ENCODE measurements at places on chromosomes 5 and 9.

DNA sequence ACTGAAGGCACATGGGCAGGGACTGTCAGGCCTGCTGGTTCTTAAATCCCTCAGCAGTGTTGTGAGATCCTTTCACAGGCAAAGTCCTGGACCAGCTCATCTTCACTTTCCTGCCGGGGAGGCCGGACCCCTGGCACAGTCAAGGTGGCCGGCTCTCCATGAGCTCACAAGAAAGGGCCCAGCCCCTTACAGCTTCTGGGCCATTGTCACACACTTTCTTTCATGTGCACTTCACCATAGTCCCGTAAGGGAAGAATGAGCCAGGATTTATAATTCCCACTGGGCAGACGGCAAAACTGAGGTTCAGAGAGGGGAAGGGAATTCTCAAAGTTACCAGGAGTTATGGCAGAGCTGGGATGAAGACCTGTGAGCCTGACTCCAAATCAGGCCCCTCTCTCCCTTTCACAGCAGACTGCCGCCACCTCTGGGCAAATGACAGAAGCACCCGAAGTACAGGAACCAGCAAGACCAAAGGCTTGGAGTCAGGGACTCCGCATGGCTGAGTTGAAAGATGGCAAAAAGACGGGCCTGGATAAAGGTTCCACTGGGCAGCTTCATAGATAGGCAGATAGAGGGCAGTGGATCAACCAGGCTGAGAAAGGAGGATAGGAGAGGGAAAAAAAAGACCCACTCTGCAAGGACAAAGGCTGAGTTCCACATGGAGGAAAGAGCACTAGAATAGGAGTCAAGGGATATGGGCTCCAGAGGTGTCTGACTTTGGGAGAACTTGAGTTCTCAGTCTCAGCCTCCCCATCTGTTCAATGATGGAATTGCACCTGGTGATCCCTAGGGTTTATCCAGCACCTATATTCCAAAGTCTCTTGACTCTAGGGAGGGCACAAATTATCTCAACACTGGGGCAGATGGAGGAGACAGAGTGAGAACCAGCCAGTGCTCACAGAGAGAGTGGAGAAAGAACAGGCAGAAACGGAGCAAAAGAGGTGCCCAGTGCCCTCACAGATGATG lies 128.7 kb downstream of the PAX5 start:
- no peak for DNase-seq

DNA sequence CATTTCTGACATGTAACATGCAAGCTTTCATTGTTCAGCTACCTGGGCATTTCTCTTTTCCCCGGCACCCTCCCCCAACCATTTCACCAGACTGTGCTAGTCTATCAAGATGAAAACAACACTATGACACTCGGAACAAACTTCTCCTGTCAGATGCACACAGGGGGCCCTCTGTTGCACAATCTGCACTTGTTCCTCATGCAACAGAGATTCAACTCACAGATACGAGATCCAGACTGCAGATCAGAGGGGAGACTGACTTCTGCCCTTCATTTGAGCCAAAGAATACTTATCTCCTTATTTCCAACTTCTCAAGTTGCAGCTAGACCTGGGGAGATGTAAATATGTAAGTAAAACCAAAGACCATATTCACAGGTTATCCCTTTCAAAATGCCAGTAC lies 15.7 kb upstream of the FST start:
- no peak for DNase-seq

- DNase-seq = no peak
Observed at GRCh38 chr9:69136779-69137178, 37.3 kb upstream of the TJP2 start.

DNA sequence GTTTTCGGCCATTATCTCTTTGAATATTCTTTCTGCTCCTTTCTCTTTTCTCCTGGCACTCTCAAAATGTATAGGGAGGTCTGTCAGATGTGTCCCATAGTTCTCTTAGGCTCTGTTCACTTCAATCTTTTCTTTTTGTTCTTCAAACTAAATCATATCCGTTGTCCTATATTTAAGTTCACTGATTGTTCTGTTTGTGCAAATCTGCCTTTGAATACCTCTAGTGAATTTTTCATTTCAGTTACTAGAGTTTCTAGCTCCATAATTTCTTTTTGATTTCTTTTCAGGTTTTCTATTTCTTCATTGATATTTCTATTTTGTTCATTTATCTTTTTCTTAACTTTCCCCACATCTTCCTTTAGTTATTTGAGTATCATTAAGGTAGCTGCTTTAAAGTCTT lies 65.4 kb downstream of the CERT1 start:
- no peak for DNase-seq

DNA sequence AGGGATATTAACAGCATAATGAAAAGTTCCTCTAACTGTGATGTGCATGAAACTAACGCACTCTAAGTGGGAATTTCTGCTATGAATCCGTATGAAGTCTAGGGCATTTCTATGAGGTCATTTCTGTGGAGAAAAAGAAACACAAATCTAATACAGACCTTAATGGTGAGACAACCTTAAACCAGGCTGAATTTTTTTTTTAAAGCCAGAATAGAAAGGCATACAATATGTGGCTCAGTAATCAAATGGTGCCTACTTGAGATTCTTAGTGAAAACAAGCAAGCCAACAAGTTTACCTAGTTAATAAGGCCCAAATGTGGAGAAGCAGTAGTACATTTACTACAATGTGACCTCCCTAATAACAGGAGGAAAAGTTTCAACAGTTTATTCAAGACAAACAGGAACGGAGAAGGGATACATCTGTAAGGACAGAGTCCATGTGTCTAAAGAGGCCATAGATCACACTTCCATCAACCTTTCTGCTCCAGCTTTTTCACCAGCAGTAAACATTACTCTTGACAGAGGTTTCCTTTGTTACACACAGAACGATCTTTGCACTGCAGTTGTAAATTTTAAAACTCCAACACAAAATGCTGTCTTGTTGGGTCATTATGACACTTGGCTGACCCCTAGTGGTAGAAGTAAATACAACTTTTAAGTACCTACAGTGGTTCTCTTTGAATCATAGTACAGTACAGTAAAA lies 26.2 kb downstream of the CARNMT1 start:
- DNase-seq = peak; percentile 44

- no peak for DNase-seq
Observed at GRCh38 chr5:154364771-154365170, 81.0 kb upstream of the SAP30L start.

DNA sequence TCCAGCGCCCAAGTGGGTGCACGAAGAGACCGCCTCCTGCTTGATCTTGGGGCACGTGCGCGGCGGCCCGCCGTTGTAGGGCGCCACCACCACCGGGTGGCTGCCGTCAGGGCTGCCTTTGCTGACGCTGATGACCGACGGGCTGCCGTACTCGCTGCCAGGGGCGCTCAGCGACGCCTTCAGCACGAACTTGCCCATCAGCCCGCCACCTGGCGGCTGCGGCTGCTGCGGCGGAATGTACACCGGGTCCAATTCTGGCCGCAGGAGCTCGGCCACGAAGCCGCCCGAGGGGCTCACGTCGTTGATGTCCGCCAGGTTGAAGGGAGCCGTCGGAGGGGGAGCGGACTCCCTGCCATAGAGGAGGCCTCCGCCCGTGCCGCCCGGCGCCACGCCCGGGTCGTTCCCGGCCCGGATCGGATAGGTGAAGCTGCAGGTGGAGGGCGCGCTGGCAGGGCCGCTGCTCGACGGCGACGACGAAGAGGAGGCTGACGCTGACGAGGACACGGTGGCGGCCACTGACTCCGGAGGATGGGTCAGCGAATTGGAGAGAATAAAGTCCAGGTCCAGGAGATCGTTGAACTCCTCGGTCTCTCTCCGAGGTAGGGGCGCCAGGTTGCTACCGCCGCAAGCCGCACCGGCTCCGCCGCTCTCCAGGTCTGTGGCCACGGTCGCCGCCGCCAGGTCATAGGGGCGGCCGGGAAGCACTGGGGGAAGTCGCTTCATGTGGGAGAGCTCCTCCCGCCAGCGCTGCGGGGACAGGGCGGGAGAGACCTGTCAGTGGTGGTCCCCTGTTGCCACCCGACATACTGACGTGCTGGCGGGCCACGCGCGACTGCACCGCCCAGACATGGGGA lies 1.8 kb downstream of the KLF4 start:
- no peak for DNase-seq

DNA sequence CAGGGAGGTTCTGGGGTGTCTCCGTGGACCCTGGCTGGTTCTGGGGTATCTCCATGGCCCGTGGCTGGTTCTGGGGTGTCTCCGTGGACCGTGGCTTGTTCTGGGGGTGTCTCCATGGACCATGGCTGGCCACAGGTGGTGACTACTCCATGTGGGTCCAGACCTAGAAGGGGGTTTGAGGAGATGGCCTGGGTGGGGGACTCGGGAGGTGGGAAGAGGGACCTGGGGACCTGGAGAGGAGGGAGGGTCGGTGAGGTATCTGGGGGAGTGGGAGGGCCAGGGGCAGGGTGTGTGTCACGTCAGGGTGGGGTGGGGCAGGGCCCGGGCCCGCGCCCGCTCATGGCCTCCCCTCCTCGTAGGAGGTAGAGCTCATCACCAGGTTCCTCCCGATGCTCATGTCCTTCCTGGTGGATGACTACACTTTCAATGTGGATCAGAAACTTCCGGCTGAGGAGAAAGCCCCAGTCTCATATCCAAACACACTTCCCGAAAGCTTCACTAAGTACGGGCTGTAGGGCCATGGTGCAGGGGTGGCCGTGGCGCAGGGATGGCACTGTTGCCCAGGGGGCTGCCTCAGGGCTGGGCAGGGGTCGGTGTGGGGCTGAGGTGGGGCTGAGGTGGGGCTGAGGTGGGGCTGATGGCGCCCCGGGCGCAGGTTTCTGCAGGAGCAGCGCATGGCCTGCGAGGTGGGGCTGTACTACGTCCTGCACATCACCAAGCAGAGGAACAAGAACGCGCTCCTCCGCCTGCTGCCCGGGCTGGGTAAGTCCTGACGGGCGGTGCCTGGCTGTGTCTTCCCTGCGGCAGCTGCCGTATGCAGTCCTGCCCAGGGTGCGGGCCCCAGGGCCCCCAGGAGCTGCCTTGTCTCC lies 10.7 kb upstream of the TOR4A start:
- no peak for DNase-seq

GRCh38 chr9:70588999-70589398 lies 174.5 kb upstream of the KLF9 start:
- no peak for DNase-seq

DNA sequence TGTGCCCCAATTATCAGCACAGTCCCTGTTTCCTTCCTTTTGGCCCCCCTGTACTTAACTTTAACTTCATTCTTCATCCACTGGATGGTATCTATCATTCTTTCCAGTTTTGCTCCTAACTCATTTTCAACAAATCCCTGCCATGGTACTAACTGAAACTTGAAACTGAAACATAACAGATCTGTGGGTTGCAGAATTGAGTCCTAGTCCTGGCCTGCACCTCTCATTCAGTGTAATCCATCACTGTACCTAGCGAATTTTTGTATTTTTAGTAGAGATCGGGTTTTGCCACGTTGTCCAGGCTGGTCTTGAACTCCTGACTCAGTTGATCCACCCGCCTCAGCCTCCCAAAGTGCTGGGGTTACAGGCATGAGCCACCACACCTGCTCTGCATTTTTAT lies 15.3 kb upstream of the PIK3R1 start:
- DNase-seq = no peak

GRCh38 chr5:138932171-138932810 lies 57.2 kb upstream of the LRRTM2 start:
- no peak for DNase-seq

GRCh38 chr9:15137089-15137488 lies 169.9 kb downstream of the TTC39B start:
- no peak for DNase-seq

DNA sequence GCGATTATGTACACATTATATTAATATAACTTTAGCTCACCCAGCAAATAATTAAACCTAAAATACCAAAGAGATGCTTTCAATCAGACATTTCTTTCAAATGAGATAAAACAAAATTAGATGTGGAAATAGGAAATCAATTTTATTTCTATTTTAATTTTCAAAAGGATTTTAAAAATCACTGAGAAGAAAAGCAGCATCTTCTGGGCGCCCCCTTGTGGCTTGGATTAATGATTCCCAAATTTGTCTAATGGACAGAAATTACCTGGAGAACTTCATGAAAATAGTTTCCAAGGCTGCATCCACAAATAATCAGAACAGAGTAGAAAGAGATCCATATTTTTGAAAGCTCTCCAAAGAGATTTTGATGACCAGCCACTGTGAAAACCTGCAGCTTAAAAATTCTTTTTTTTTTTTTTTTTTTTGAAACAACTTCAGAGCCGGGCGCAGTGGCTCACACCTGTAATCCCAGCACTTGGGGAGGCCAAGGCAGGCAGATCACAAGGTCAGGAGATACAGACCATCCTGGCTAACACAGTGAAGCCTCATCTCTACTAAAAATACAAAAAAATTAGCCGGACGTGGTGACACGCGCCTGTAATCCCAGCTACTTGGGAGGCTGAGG lies 50.9 kb upstream of the CEMIP2 start:
- no peak for DNase-seq

DNA sequence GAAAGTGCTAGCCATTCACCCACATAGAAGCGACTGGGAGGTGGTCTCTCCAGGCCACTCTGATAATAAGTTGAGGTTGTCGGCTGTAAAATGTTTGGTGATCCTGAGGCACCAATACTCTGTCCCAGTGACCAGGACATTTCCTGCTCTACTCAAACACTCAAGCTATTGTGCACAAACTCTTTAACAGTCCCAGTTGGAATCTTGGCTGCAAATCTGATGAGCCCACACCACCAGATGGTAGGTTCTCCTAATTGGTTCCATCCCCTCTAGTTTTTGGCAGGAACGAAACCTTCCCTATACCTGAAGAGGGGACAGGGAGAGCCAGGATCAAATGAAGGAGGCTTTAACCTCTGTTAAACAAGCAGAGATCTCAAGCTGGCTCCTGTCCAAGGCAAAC lies 14.3 kb downstream of the GRIA1 start:
- DNase-seq = no peak

DNA sequence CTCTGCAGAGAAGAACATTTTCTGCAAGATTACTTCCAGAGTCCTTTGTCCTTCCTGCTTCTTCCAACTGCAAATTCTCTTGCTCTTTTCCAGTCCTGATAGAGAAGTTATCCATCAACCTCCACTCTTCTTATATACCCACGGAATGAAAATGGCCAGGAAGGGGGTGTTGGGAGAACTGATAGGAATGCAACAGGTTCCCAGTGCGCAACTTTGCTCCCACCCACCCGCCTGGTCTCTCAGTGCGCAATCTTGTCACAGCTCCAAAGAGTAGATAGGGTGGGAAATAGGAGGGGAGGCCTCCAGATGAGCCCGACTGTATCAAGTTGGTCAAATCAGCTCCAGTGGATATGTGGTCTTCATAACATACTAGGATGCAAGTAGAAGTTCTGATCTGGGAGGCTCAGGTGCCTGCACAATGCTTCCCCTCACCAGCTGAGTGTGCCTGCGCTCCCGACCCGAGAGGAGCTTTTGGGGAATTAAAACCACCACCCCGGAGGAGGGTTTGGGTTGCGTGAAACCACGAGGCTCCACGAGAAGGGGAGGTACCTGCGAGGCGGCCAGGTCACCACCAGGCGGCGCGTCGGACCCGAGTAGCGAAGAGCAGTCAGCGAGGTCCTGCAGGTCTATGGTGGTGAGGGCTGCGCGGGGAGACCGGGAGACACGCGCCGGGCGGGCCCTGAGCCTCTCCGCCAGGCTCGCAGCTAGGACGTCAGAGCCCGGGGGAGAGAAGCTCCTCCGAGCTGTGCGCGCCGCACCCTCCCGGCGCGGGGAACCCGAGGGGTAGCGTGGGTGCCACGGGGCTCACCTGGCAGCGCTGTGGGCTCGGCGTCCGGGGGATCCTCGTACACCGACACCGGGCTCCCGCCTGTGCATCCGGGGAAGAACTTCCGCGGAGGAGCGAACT lies 835 bp downstream of the MCIDAS start:
- no peak for DNase-seq

- DNase-seq = no peak
Observed at GRCh38 chr5:149439899-149440542, 60.9 kb upstream of the IL17B start.
